ENCODE measurements at places on chromosomes 1 and 21.
A peak's percentile ranks its signal among the peaks of the same experiment; 100 is the strongest.

DNA sequence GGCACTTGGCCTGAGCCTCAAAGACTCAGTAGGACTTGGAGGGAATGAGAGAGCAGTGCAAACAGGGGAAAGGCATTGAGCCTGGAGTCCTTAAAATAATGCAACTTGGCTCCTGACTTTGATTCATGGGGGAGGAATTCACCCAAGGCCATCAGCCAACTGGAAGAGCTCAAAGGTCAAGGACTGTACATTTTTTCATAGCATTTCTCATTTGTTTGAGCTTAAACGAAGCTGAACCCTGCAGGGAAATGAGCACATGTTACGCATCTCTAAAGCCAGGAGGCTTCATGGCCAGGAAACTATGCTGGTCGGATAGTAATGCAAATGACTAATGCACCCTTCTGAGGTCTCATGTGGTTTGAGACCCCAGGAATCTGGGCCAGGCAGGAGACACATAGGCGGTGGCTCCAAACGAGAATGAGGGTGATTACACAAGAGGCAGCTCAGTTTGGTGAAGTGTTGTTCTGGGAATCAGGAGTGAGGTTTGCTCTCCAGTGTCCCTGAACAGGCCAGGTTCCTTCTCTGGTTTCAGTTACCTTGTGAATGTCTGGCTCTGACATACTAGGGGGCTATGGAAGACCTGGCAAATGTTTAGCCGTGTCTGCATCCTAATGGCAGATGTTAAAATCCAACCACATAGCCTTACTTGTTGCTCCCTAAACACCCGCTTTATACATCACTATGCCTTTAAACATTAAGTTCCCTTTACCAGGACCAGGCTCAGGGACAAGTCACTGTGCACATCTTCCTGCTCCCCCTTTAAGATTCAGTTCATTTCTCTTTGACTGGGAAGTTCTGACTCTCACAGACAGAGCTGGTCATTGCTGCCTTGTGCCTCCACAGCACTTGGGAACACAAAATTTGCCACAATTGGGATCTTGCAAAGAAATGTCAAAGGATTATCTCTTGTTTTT is 503.9 kb upstream of the USP24 start:
- DNase-seq, result peak; percentile 100

DNA sequence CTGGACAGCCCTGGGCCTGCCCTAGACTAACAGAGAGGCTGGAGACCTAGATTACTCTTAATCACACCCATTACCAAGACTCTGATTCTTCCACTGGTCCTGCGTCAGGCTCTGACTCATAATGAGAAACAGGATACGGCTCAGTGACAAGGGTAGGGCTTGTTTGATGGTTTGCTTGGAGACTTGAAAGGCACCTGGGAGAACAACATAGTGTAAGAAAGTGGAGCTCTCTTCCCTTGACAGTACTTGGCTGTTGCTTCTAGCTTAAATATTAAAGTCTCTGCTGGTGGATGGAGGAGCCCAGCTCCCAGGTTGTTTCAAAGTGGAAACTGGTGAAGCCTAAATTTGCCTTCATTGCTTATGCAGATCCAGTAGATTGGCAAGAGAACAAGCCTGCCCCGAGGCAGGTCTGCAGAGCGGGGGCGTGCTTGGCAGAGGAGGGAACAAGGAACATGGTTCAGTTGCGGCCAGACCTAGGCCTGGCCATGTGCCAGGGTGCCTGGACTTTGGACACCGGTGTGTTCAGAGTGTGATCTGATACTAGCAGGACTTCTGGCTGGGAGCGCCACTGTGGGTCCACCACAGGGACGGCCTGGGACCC is 480.6 kb downstream of the CAMTA1 start:
- peak; percentile 41 for DNase-seq

DNA sequence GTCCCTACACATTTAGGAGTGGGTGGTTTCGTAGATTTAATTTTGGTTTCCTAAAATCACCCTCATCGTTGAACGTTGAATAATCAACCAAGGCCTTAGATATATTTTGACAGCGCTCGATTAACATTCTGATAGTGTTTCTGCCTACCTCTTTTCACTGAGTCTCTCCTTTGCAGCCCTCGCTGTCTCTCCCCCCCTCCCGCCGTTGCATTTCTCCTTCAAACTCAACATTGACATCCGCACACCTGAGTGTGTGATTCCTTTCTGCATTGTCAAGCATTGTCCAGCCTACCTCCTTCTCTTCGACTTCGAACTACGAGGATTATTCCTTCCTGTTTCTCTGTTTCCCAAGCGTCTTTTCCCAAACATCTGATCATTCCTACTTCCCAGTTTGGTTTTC is 1.8 kb upstream of the ADAMTS1 start:
- peak; percentile 2 for DNase-seq

- no peak for DNase-seq
Measured at GRCh38 chr1:15525050-15526020, 1.3 kb upstream of the DNAJC16 start.

GRCh38 chr21:43600642-43601402 is 58.5 kb downstream of the HSF2BP start:
- DNase-seq, result peak; percentile 91

GRCh38 chr1:87358219-87358618 is 29.5 kb downstream of the LMO4 start:
- DNase-seq, result no peak

DNA sequence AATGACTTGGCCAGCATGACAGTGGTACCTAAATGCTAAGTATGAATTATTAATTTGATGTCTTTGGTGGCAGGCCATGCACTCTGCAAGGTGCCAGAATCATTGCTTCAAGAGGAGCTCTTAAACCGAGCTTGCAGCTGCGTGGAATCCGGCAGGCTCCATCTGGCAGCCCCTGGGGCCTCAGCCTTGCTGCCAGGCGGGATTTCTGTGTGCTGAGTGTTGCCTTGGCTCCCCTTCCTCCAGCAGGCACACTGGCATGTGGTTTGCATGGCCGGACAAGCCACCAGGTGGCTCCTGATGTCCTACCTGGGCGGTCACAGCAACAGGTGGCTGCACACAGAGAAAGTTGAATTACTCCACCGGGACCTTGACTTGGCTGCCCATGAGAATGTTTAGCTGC is 155.4 kb downstream of the URB2 start:
- DNase-seq, result no peak

GRCh38 chr1:222138095-222138494 is 396.2 kb upstream of the DUSP10 start:
- DNase-seq, result no peak

DNA sequence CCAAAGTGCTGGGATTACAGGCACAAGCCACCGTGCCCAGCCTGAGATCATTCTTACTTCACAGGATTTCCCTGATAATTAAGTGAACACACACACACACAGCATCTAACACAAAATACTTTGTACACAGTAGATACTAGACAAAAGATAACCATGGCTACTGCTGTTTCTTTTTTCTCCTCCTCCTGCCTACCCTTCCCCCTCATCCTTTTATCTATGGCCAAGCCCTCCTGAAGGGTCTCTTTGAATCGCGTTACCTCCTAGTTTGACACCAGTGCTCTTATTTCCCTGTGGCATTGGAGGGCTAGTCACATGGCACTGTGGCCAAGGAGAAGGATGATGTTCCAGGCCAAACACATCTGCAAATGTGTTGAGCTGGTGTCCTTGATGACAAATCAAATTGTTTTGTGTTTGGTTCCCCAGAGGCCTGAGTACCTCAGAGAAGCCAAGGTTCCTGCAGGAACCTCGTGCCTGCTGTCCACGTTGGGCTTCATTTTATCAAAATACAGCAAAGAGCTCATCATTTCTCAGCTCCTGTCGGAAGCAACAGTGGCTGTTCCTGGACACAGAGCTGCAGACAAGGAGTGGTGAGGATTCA is 20.6 kb downstream of the NDUFS5 start:
- peak; percentile 36 for DNase-seq

DNA sequence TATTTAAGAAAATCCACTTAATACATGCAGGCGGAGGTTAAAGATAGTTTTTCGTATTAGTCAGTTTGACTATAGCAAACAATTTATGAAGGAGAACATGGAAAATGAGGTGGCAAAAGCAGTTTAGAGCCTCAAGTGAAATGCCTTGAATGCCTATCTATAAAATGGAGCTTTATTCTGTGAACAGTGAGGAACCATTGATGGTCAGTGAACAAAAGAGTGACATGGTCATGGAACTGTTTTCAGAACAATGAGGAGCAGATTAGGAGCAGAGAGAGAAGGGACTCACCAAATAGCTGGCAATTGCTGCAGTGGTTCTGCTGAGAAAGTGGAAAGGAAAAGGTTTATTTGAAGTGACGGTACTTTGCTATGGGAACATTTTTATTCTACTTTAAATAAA is 299.8 kb downstream of the DUSP10 start:
- DNase-seq, result no peak

GRCh38 chr1:115325874-115326273 is 12.2 kb downstream of the NGF start:
- peak; percentile 32 for DNase-seq

DNA sequence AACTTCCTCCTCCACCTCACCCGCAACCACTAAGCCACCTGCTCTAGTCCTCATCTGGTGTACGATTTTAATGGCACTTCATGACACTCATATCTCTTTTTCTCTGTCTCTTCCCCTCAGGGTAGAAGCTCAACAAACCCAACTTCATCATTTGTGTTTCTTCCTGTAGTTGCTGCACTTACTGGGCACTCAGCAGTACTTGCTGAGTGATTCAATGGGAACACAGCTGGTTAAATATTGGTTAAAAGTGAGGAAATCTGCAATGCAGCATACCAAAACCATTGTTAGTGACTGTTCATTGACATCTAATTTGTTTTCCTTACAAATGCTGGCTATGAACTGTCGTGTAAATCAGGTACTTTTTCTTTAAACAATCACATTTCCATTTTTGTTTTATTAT is 541.1 kb upstream of the PRMT6 start:
- no peak for DNase-seq

GRCh38 chr1:107061886-107062285 is 5.4 kb downstream of the PRMT6 start:
- DNase-seq, result no peak

DNA sequence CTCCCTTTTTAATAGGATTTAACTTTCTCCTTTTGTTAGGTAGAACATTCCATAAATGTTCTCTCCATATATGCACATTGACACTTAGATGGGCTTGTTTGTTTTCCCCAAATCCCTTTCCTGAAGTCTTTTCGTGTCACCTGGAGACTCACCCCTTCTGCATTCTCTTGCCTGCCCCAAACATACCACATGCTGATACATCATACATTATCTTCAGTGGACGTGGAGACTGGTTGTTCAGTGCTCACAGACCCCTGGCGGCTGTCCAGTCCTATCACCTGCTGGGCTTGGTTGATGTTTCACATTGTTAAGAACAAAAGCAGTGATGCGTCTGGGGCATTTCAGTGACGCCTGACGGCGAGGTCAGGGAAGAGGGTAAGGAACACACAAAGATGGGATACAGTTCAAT is 22.2 kb downstream of the FMOD start:
- peak; percentile 32 for DNase-seq

GRCh38 chr1:202958544-202959275 is 598 bp upstream of the ADIPOR1 start:
- no peak for DNase-seq

GRCh38 chr1:152052606-152053005 is 15.8 kb upstream of the S100A11 start:
- DNase-seq, result peak; percentile 83

DNA sequence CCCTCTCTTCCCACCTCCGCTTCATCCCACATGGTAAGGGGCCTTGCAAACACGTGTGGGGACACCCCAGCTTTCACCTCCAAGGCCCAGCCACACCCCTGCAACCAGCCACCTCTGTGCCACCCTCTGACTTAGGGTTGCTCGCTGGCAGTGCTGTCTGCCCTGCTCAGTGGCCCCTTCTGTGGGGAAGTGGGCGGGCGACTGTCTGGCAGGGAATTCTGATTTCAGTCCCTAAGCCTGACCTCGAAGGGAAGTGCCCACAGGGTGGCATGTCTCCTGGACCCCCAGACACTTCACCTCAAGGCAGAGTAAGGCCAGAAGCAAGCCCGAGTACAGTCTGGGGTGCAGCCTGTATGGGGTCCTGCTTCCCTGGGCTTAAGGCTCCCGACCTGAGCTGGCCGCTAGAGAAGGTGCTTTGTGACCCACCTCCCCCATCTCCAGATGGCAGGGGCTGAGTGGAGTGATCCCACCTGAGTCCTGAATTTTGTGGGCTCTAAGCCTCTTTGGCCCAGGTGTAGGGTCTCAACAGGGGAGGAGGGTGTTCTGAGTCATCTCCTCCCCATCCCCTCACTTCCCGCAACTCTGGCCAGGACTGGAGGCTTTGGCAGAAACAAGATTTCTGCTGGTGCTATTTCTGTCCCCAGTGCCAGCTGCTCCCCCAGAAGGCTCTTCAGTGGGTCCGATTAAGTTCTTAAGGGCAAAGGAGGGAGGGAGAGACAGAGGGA is 7.0 kb downstream of the RD3 start:
- DNase-seq, result no peak

DNA sequence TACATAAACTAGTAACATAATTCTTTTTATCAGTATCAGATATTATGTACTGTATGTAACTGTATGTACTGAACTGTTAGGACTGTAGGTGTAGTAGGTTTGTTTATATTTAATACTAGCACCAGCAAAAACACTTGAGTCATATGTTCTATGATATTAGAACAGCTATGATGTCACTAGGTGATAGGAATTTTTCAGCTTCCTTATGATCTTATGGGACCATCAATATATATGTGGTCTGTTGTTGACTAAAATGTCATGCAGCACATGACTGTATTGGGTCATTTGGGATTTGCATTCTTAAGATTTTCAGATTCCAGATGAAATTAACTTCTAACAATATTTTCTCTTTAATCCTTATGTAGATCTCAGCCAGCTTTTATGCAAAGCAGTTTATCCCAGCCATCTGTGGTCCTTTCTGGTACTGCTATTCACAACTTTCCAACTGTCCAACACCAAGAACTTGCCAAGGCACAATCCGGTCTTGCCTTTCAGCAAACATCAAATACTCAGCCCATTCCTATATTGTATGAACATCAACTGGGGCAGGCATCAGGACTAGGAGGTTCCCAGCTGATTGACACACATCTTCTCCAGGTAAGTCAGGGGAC is 38.3 kb upstream of the MYOCOS start:
- no peak for DNase-seq

DNA sequence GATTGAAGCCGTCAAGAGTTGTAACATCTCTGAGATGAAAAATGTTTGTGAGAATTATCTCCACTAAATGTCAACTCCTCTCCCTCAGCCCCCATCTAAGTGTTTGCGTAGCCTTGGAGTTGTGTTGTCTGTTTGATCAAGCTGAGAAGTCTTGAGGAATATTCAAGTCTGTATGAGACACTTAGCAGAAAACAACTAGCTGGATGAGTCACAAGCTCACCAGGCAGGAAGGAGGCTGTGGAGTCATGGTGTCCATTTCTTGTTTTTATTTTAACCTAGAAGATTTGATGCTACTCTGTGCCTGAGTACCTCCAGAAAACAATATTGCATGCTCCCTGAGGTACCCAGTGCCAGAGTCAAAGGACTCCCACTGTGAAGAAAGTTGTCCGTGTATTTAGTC is 211.6 kb upstream of the PLXNA2 start:
- DNase-seq, result no peak

- no peak for DNase-seq
Measured at GRCh38 chr21:45168522-45168921, 94.1 kb downstream of the ADARB1 start.

- DNase-seq, result no peak
Measured at GRCh38 chr1:167706931-167707877, 14.6 kb upstream of the MPZL1 start.

- no peak for DNase-seq
Measured at GRCh38 chr1:3852091-3852490, 4.9 kb downstream of the CEP104 start.
